Fibroblast of skin of right biceps (primary cell): ENCODE measurements at places on chromosomes 3 and 15.
A peak's percentile ranks its signal among the peaks of the same experiment; 100 is the strongest.

- DNase-seq = no peak
These were observed 835 bp upstream of the GMPPB start for GRCh38 chr3:49724586-49724985.

GRCh38 chr3:3816034-3816433 is 16.8 kb downstream of the LRRN1 start:
- DNase-seq = no peak

- DNase-seq = peak; percentile 23
These were observed 265.9 kb downstream of the TJP1 start for GRCh38 chr15:29556380-29556779.

DNA sequence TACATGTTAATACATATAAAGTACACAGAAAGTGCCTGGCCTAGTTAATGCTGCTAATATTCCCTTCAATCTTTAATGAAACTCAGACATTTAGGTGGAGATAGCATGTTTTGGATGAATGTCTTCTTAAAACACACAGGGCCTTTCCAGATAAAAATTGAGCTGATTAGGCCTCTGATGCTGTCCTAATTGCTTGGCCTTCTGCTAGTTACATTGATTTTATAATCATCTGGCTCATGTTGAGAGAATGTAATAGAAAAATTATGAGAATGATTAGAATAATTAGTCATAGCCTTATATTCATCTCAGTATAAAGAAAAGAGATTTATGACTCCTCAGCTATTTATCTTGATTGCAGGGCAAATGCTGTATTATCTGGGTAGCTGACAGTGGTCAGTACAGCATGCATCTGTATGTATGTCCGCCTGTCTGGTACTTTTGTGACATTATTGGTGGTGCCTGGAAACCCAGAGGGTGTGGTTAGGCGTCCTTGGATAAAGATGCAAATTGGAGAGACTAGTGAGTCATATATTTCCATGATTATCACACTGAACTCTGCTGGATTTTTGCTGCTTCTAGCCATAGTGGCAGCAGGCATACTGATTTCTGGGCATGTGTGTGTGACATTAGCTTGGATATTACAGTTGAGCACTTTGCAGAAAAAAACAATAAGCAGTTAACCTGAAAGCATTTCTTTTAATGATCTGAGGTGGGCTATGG is 120.8 kb downstream of the FEZF2 start:
- DNase-seq = peak; percentile 16

DNA sequence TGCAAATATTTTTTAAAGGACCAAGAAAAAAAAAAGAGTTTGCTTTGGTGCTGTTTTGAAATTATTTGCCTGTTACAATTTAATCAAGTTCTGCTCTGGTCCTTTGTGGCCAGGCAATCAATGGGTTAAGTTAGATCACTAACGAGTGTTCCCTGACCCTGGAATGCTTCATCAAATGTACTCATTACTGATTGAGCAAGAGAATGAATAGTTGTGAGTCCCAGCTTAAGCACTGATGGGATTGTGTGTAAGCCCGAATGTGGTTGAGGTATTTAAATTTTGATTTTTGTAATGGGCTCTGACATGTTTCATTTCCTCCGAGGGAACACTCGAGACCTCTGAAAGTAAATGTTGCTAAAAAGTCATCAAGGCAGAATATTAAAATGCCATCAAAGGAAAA is 699.1 kb downstream of the MCTP2 start:
- no peak for DNase-seq

GRCh38 chr3:138797508-138798038 is 37.2 kb downstream of the PIK3CB start:
- DNase-seq = no peak

DNA sequence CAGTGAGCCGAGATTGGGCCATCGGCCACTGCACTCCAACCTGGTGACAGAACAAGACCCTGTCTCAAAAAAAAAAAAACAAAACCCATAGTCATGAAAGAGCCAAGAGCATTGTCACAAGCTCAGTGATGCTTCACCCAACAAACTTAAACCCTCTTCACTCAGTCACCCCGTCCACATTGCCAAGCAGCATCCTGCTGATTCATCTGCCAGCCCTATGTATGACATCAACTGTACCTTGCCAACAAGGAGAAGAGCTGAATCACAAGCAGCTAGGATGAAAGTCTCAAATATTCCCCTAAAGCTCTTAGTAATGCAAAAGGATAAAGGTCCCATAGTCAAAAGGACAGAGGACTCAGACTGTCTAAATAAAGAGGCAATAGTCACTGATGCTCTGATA is 90.0 kb downstream of the ANO10 start:
- peak; percentile 44 for DNase-seq

DNA sequence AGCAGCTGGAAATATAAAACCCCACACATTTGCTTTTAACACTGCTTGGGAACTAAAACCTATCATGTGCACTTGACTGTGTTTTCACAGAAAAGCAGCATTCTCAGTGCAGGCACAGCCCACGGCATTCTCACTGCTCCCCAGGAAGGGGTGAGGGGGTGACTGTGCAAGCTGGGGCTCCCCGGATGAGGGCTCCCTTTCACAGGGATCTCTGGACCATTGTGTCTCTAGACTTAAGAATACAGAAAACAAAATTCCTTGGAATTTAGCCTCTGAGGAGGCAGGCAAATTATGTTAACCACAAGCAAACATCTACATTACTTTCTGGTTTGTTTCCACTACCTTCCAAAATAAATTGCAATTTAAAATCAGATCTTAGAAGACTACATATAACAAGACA is 100.3 kb downstream of the FSIP1 start:
- DNase-seq = peak; percentile 50

GRCh38 chr15:69170597-69170996 is 10.2 kb downstream of the GLCE start:
- no peak for DNase-seq

DNA sequence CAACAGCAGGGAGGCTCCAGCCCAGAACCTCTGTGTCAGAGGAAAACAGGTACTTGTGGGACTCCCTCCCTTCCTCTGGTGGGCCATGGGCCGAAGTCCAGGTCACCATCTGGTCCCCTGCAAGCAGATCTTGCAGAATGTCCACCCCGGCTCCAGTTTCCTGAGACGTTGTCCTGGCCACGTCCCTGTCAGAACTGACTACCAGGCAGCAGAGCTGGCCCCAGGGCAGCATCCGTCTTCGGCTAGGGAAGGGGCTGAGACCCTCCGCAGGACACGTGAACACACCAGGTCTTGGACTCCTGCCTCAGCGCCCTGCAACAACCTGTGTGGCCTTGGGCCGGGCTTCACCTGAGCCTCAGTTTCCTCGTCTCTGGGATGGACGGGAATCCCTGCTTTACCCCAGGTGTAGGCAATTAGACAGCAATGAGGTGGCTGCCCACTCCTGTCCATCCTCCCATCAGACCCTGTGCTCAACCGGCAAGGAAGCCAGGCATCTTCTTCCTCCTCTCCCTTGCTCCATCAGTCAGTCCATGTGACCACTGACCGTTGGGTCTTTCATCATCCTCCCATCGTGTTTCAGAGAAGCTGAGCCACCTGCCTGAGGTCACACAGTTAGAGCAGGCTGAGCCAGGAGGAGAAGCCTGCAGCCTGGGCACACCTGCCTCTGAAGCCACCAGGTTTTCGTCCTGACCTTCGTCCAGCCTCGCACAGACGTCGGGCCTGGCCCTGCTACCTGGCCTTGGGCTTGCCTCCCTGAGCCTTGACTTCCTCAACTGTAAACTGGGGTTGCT is 8.9 kb upstream of the PRKCD start:
- no peak for DNase-seq

DNA sequence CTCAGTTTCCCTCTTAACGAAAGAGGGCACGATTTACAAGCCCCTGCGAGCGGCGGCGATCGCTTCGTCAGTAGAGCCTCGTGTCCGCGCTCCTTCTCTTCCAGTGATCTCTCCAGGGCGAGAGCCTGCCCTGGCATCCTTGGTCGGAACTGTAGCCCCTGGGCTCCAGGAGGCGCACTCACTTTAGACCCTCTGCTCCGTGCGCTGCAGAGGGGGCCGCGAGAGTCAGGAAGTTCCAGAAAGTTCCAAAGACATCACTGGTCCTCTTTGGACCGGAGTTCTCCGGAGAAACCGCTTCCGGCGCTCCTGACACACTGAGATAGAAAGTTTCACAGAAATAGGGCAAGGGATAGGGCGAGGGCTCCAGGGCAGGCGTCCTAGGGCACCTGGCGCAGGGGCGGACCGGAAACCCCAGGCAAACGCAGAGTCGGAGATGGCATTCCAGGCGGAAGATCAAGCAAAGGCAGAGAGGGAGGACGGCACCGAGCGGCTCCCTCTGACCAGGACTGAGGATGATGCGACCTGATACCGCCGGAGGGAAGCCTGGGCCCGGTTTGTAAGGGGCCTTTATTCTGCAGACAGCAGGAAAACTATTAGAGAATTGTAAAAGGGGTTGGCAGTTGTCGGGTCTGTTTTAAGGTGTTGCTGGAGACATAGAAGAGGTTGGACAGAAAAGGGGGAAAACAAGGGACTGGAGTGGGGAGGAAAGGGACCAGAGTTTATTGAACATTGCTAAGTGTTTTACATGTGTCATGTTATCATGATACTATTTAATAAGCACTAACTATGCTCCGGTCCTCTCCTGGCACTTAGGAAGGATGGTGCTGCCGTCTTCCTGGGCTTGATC is 1.3 kb upstream of the CPEB1 start:
- no peak for DNase-seq

DNA sequence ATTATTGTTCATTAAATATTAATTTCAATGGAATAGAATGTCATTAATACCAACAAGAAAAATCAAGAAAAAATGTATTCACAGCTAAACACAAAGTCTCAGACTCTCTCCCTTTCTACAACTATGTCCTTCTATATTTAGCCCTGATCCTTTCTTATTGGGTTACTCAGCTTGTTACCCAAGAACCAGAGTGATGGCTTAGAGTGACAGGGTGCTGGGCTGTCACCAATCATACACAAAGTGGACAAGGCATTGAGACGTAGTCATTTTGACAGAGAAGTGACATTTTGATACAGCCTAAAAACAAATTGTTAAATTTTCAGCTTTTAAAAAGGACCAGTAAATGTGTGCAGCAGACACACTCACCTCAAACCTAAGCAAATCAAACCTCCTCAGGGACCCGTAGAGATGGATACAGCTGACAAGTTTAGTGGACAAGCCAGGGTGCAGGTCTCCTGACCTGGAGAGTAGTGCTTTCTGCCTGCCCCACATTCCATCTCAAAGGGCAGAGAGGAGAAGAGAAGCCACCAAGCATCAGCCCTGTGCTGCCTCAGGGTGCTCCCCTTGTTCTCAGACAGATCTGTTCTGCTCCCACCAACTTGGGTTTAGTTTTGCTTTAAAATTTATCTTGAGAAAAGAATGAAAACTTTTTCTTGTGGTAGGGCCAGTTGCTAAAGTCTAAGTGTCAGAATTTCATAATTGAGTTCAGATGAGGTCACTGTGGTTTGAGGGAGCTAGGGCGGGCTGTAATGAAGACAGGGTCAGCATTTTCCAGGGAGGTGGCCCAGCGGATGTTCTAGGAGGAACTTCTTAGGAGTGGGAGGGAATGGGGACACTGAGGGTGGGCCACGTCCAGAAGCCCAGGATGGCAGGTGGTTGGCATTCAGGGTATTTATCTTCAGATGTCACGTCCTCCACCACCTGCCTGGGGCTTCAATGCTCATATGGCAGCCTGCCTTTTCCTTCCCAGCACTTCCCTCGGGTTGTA is 136.5 kb upstream of the TBL1XR1 start:
- DNase-seq = no peak

DNA sequence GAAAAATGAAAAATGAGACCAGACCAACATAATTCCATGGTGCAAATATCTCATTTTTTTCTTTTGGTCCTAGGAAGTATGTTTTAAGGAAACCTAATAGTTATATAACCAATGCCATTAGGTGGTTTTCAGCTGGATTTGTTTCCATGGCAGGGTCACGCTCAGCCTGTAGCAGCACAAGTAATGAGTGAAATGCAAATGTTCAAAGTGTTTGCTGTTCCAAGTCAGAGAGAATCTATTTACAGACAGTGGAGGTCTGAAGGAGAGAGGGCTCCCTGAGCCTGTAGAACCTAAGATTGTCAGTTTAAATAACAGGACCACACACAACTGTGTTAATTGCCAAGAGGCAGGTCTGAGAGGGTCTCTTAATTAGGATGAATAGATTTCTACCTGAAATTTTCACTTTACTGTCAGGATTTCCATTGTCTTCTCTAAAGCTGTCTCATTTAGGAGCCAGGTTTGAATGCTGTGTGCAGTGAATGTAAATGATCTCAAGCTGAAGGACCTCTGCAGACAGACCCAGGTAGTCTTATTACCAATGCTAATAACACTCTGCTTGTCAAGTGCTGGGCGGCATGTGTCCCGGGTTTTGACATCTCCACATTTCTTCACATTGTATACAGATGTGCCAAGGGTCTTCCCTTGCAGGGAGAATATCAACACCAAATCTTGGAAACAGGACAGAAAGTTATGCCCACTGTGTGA is 317.3 kb upstream of the NECTIN3 start:
- DNase-seq = no peak

- DNase-seq = peak; percentile 58
These were observed 97.7 kb downstream of the DPH6 start for GRCh38 chr15:35448294-35448693.

DNA sequence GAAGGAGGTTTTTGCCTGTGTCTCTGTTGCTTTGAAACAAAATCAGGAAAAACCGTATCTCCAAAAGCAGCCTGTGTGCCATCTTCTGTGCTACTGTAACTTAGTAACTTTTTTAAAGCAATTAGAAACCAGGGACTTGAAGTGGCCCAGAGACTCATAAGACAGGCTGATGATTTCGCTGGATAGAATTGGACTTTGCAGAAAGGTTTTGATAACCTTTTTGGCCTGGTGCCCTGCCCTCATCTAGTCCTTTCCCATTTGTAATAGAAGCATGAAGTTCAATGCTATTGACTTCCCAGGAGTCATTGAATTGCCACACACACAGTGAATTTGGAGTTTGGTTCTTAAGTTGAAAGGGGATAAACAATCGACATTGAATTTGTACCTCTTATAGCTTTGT is 157.2 kb downstream of the PTPRG start:
- DNase-seq = no peak

DNA sequence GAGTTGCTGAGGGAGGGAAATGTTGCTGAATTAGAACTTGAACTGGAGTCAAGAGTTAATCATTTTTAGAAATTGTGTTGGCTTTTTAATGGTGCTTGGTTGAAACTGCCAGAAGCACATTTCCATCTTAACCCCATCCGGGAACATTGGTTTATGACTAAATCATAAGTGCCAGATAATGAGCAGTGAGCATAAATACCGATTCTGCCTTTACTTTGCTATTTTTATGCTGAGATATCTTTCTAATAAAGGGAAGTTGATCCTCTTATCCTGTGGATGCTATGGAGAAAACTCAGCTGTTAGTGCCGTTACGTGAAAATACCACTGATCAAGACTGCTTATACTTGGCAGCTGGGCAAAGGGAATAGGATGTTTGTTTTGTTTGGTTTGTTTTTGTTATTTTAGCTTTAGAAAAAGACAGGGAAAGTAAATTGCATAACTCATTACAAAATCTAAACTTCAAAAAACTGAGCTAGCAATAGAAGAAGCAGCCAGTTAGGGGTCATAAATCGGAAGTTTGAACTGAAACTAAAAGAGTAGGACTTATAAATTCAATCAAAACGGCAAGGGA is 813.1 kb downstream of the NAALADL2 start:
- DNase-seq = no peak

- DNase-seq = no peak
These were observed 3.1 kb downstream of the DMXL2 start for GRCh38 chr15:51619331-51620035.

GRCh38 chr3:108403686-108404345 is 106.6 kb downstream of the MYH15 start:
- peak; percentile 52 for DNase-seq

- DNase-seq = peak; percentile 20
These were observed 190.3 kb downstream of the MCTP2 start for GRCh38 chr15:94421706-94422105.

GRCh38 chr3:34388830-34389229 is 590.4 kb downstream of the PDCD6IP start:
- DNase-seq = no peak

- DNase-seq = peak; percentile 95
These were observed 3.0 kb upstream of the HDGFL3 start for GRCh38 chr15:83210619-83211018.
